ENCODE measurements at places on chromosomes 5 and 9.

GRCh38 chr5:16776611-16777251, 159.4 kb downstream of the MYO10 start:
- DNase-seq, result no peak

GRCh38 chr5:137320056-137321045, 178.8 kb downstream of the SPOCK1 start:
- DNase-seq, result no peak

DNA sequence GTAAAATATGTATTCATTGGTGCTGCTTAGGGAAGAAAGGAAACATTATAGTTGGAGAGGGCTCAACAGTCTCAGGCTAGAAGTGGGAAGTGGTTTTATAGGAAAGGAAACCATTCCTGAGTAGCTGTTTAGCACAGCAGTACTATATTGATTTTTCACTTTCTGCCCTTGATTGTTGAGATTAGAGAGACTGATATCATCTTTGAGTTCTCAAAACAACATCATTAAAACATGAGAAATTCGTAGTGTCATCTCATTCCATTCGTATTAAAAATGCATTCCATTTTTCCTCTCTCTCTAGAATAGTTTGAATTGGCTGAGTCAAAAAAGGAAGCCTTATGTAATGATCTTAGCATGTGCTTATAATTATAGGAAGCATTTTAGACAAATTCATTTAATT, 14.1 kb downstream of the POLR3G start:
- DNase-seq, result no peak

DNA sequence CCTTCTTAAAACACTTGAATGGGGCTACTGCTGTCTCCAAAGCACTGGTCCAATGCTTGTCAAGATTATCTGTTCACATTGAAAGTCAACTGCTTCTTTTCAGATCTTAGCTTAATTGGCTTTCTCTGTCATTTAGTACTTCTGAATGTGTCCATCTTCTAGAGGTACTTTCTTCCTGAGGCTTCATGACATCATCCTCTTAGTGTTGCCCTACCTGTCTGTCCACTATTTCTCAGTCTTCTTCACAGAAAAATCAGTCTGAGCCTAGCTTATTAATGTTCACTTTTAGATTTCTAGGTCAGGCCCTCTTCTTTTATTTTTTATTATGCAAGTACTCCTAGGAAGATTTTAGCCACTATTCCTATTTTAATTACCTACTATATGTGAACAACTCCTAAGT, 899.9 kb downstream of the DTWD2 start:
- no peak for DNase-seq

DNA sequence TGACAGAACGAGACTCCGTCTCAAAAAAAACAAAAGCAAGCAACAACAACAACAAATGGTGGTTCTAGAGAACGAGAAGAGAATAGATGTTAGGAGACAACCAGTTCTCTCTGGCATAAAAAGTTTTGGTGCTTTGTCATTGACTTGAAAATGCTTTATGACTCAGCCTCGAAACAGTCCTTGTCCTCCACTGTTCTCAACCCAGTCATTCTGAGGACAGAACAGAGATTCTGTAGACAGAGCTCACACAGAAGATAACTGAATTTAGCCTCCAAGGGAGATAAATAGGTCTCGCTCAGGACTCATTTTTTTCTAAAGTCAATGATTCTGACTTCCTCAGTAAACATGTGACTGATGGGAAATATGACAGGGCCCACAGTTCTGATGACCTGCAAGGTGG, 76.0 kb upstream of the FSTL4 start:
- no peak for DNase-seq

- no peak for DNase-seq
Measured at GRCh38 chr9:124802426-124802825, 25.5 kb downstream of the OLFML2A start.
